Aorta (tissue), 5 donors: ENCODE measurements at places on chromosomes 1 and 21. TPM values are rescaled to one million over a fixed set of nuclear protein-coding genes. Genes with fewer than 3 reads are reported as not detected.

GRCh38 chr1:192739476-192740184, 69.2 kb upstream of the RGS2 start:
- no peak for DNase-seq

DNA sequence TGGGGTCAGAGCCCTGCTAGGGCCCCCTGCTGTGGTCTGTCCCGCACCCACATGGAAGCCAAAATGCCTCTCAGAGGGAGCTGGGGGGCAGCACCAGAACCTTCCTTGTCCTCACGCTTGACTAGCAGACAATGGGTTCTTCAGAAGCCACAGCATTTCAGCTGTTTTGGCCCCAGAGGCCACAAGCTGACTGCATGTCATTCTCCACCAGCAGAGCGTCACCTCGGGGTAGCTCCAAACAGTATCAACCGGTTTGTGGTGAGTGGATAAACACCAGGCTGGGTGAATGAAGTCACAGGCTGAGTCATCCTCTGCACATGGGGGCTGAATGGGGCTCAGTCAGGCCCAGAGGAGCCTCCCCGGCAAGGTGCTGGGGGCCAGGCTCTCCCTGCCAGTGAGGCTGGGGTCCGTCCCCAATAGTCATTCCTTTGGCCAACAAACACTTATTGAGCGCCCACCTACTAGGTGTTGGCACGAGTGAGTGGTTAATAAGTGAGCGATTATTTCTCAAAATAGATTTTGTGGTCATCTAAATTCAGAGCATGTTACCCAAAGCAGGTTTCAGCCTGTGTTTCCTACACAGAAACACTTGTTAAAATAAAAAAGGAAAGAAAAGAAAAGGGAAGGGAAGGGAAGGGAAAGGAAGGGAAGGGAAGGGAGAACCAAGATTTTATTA, 9.1 kb downstream of the OLIG1 start:
- no peak for DNase-seq

- DNase-seq, result no peak
These were observed 25.8 kb downstream of the CD247 start for GRCh38 chr1:167492481-167492910.

GRCh38 chr1:2555634-2556276, 416 bp upstream of the TNFRSF14 start:
- DNase-seq, result peak; percentile 91

- DNase-seq, result no peak
These were observed 185.9 kb downstream of the AK5 start for GRCh38 chr1:77467741-77468140.

Gene CCDC24
- 6.0 TPM for total RNA-seq

- DNase-seq, result no peak
These were observed 32.4 kb upstream of the MGST3 start for GRCh38 chr1:165598676-165599059.

DNA sequence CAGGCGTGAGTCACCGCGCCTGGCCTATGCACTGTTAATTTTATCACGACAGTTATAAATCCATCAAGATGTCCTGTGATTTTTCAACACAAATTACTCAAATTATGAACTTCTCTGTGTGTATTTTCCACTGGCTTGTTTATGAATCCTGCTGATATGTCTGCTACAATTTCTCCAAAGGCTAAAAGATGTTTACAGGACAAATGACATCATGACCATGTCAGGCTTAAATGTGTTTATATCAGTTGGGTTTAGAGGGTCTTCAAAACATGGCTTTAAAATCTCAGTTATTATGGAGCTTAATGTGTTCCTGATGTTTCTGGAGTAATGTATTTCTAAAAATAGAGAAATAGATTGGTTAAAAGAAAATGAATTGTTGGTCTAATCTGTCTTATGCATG, 44.0 kb upstream of the ERG start:
- no peak for DNase-seq

DNA sequence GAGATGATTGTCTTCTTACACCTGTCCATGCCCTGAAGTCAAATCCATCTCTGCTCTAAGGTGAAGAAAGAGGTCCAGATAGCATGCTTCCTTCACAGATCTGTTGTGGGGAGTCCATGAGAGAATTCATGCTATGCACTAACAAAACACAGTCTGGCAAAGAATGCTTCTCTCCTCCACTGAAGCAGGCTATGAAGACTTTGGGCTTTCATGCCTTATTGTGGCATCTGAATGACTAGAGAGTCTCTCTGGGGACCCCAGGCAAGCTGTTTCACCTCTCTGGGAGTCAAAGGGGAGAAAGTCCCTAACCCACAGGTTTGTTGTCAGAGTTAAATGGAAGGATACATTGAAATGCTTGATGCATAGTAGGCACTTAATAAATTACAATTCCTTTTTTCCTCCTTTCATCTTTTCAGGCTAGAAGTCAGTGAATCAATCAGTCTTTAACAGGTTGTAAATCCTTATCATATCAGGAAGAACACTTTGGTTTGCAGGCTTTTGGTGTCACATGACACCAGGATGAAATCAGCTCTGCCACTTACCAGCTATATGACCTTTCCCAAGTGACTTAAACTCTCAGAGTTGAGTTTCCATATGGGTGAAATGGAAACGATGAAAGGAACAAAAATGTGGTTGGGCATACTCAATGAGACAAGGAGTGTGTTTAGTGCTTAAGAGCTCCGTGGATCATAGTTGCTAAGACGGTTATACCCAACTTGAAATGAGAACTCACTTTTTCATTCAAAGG, 200.1 kb upstream of the DAB1 start:
- no peak for DNase-seq

GRCh38 chr1:243938208-243938607, 88.2 kb upstream of the AKT3 start:
- DNase-seq, result no peak

Gene HPCAL4
- not detected for total RNA-seq

GRCh38 chr1:19477284-19478249, 7.8 kb downstream of the CAPZB start:
- peak; percentile 65 for DNase-seq

DNA sequence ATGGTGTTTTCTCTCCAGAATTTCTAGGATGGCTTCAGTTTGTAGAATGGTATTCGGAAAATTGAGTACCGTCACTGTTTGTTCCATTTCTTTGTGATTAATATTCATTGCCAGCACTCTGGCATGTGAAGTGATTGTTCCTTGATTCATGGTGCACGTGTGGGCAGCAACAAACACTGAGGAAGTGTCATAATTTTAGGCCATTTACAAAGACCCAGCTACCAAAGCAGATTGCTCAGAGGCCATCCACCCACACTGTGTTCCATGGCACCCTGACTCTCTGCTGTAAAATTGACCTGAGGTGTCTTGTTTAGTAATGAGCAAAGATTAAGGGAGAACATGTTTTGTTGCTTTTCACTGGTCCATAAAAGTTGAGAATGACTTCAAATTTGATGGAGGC, 250.9 kb upstream of the FMN2 start:
- DNase-seq, result no peak

Gene CAPN8
- not detected for total RNA-seq
